Motor neuron (in vitro differentiated cells): ENCODE measurements at places on chromosomes 16 and 17. TPM values are rescaled to one million over a fixed set of nuclear protein-coding genes. Genes with fewer than 3 reads are reported as not detected.
A peak's percentile ranks its signal among the peaks of the same experiment; 100 is the strongest.

DNA sequence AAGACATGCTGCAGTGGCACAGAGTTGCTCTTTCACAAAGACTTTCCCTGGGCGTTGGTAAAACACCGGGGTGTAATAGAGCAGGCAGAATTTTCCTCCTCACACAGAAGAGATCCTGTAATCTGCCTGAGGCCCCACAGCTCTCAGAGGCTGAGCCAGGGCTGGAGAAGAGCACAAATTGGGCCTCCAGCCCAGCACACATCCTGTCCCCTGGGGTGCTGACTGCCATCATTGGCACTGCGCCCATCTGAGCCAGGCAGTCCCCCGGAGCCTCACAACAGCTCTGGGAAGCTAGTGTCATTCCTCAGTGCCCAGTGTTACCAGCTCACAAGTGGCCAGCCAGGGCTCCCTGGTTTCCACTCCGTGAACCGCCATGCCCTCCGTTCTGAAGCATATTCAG is 119.4 kb downstream of the SOCS1 start:
- ATAC-seq = no peak

DNA sequence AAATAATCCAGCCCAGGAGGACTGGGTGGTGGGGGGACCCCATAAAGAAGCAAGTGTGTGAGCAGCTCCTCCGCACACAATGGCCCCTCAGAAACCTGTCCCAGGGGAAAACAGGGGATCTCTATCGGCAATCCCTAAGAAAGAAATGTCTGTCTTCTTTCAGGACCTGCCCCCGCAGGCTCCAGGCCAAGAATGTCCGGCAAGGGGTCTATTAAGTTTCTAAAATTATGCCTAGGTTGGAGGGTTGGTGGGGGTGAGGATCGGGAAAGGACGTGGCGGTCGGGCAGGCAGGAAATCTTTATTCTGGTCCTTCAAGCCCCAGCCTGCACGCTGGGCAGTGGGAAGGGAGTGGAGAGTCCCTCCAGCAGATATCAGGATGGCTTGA is 23.4 kb upstream of the LITAF start:
- ATAC-seq = no peak

- ATAC-seq = no peak
These were observed 9.4 kb downstream of the CETP start for GRCh38 chr16:56970934-56971767.

GRCh38 chr17:56497132-56497531 is 96.4 kb upstream of the NOG start:
- no peak for ATAC-seq

DNA sequence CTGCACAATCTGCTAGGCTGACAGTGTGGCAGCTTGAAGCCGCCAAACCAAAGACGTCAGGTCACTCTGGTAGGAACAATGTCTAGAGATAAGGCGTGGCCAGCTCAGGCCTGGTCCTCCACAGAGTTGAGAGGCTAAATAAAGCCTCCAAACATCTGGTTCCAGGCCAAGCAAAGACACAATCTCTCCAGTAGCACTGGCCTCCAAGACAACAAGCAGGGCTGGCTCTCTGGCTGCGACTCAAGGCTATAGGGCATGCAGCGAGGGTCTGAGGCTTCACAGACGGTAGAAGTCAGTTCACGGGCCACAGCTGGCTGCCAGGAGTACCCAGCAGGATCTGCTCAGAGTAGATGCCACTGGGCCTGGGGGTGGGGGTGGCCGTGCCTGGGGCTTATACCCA is 75.6 kb downstream of the ABR start:
- ATAC-seq = no peak

DNA sequence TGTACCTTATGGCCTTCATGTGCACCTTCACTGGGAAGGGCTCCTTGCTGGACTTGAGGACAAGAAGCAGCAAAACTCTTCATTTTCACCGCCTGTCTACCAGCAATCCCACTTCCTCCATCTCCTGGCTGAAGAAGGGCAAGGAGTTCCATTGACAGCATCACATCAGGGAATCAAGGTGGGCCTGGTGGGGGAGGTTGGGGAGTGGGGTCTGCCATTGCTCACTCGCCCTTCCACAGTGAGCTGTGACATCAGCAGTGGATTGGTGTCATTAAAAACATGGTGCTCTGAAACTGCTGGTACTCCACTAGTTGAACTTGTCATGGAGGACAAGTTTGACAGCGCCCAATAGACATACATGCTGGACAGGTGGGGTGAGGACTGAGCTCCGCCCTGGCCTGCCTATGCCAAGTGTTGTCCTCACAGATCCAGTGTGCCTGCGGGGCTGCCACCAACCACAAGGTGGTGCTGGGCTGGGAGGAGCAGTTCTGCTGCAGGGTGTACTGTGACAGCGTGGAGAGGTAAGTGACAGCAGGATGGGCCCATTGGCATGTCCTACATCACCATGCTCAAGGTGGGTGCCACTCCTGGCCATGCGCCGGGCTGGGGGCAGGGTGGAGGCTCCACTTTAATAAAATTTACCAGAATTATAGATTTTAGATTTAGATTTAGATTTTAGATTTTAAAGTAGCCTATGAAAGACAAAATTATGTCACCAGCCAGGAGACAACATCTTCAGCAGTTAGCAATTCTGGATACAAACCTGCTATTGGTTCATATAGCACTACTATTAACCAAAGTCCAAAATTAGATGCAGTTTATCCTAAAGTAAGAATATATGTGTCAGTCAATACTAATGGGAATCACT is 1729.1 kb downstream of the TP53TG3F start:
- ATAC-seq = peak; percentile 67

GRCh38 chr16:24344784-24345183 is 88.6 kb downstream of the CACNG3 start:
- no peak for ATAC-seq

The CCL17 gene
- not detected in 2 replicates for total RNA-seq

The KRT36 gene
- total RNA-seq = 0.25 and 0.43 TPM in 2 replicates

The SMPD3 gene
- 2.7 and 3.3 TPM in 2 replicates for total RNA-seq

The GAS7 gene
- total RNA-seq = 37.7 and 39.5 TPM in 2 replicates
